IPS-NIHi11 (cell line): ENCODE measurements at places on chromosomes 6 and 20.

DNA sequence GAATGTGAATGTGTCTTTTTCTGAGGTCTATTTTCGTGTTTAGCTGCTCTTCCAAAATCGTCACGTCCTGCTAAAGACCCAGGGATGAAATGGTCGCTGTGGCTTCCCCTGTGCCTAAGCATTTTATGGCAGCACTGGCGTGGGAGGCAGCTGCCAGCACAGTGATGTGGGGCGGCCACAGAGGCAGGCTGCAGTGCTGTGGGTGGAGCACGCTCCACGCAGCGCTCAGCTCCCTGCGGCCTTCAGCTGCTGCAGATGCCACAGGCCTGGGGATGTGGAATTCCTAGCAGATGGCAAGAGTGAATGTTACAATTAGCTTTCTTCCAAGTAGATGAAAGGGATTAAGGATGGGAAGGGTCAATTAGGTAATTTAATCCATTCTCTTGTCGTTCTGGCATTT is 242.6 kb downstream of the SMOC2 start:
- DNase-seq = no peak

- peak; percentile 35 for DNase-seq
Observed at GRCh38 chr20:46468508-46468907, 44.9 kb downstream of the ZNF334 start.

- DNase-seq = no peak
Observed at GRCh38 chr20:53247468-53248103, 275.4 kb downstream of the TSHZ2 start.

- no peak for DNase-seq
Observed at GRCh38 chr20:13260650-13261279, 39.7 kb downstream of the ISM1 start.

DNA sequence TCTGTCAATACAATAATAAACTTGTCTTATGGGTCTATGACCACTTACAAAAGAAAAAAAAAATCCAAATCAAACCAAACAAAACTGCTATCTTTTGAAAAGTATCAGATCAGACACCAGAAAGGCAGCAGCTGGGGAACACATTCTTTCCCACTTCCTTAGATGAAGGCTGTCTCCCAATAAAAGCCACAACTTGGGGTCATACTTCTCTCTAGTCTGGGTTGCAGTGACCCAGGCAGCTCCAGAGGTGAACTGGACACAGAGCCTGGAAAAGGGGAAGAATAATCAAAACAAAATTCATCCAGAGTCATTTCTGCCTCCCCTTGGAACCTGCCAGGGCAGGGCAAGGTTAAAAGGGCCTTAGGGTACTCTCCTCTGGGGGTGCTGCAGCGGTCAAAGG is 19.1 kb downstream of the ATXN1 start:
- no peak for DNase-seq

- no peak for DNase-seq
Observed at GRCh38 chr20:57849521-57850215, 139.9 kb upstream of the PMEPA1 start.

GRCh38 chr20:40880729-40881109 is 147.9 kb upstream of the TOP1 start:
- DNase-seq = no peak

- DNase-seq = no peak
Observed at GRCh38 chr20:40654876-40655275, 34.2 kb downstream of the MAFB start.

DNA sequence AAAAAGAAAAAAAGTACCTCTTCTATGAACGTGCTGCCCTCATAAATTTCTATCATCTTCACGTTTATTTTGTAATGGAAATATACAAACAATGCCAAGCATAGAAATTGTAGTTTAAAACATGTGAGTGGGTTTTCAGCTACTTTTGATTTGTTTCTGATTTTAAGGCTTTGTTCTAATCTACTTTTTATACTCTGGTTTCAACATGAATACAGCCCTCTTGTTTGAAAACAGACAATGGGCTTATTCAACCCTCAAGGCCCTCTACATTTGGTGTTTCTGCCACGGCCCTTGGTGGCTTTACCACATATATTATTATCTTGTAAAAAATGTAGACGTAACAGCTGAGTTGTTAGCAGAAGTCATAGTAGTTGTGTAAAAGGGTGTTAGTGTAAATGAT is 153.9 kb downstream of the SOX4 start:
- DNase-seq = no peak

DNA sequence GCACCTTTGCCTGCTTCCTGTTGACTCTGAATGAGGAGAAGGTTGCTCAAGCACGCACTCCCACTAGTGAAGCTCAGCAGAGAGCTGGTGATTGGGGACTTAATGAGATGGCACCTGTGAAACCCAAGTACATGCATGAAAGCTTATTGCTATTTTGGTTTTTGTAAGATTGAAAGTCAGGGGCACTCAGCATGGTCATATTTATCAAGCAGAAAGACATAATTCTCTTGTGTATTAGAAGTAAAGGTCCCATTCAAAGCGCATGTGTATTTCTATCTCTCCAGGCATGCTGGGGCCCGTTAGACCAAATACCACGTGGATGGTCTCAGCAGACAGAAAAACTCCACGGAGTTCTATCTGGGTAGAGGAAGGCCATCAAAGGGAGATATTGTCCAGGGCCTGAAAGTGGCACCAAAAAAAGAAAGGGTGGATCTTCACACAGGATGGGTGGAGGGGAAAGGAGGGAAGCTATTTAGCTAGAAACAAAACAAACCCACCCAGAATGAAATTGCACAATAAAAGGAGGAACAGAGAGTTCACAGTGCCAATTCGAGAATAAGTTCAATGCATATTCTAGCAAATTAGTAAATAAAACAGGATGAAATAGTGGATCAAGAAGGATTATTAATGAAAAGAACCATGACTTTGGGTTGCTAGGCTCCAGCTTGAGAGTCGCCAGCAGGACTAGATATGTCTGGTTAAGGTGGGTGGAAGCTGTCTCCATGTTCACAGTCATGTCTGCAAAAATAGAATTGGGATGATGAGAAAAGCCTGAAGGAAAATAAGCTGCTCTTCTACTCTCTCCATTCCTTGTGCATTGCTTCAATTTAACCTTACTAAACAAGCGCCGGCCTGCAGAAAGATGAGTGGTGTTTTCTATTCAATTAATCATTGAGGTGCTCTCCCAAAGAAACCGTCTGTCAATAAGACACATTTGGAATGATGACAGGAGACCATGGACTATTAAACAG is 224.9 kb upstream of the DTNBP1 start:
- no peak for DNase-seq

DNA sequence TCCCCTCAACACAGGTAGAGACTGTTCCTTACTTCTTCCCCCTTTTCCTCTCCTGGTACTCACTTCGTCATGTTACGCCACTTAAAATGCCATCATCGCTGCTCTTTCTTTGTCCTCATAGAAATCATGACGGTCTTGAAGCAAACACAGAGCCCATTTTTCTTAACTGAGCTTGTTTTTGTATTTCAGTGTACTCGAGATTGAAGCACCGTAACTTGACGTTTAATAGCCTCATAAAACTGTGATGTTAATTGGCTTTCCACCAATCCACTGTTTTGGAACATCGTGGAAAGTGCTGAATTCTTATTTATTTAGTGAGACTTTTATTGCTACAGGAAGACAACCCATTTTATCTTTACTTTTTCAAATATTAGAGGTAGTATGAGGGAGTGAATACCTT is 38.7 kb downstream of the DUSP22 start:
- DNase-seq = no peak

DNA sequence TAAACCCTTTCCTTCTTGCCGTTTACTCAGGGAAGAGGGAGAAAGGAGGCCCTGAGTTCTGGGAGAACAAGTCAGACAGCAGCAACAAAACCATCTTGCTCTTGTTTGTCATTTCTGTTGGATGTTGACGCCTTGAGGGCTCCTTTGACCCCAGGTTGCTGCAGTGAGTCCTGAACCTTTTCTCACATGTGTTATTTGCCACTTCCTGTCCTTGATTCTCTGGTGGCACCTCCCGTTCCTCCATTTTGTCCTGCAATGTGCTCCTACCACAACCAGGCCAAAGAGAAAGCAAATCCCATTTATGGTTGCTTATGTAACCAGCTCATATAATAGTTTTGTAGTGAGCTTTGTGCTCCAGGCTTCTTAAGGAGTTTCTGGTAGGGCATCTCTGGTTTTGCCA is 66.6 kb upstream of the ADGRF4 start:
- no peak for DNase-seq

DNA sequence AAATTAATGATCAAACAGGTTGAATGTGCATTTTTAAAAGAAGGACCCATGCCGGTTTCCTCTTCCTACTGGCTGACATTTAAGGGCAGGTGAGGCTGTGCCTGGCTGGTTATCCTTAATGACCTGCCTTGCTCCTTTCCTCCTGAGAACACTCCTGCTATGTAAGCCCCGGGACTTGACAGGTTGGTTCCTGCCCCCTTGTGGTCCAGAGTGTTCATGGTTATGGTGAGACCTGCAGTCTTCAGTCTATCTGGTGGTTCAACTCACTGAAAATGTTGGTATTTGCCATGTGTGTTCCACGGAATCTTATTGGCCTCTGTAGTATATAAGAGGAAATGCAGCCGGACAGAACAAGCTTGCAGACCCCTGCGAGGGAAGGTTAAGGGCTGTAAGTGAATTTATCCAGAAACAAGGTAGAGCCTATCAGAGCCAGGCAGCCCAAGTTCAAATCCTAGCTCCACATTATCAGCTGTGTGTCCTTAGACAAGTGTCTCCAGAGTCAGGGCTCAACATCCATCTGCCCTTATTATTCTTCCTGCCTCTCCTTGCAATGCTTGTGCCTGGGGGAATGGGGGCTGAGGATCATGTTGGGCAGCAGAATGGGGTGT is 5.2 kb upstream of the BPIFA3 start:
- peak; percentile 81 for DNase-seq
